Stimulated activated CD4-positive, alpha-beta T cell treated with anti-CD3 and anti-CD28 coated beads, Interleukin-4, amount 100 ng/mL, for 48 hours (primary cell): ENCODE measurements at places on chromosomes 1 and 21.

DNA sequence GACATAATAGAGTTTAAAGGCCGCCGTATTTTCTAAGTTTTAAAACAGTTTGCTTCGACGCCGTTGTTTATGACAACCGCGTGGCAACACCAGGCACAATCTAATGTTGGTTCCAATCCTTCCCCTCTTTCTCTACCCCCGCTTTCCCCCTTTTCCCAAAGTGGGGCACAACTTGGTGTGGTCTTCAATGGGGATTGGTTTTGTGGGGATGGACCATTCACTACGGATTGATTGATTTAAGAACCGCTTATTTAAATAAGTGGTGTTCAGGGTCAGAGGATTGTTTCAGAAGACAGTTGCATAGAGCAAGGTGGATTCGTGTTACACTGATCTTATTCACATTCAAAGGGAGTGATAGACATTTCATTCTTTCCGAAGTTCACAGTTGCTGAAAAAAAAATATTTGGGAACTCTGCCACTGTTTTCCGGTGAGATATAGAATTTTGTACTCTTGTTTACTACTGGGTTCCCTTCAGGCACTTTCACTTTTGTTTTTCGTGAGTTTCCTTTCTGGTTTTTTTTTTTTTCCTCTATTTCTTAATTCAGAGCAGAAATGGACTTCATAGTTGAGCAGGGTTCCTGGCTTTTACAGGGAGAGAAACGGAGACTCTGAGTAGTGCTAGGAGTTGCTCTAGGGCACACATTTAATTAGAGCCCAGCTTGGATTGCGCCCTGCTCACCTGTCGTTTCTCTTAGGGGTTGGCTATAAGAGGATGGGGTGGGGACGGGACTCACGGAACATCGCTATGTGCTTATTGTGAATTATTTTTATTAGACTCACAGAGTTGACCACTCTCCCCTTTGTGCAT is 79.6 kb upstream of the AK4 start:
- DNase-seq = no peak

DNA sequence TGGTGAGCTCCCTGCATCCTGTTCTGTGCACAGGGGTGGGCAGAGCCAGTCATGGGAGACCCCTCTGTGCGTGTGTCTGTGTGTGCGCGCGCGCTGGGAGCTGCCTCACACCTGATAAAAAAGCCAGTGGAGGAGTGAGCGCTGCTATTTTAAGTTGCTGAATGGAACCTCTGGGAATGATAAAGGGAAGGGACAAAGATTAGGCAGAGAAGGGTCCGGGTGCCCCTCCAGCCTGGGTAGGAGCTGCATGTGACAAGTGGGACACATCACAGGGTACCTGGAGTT is 847 bp downstream of the ADORA1 start:
- DNase-seq = no peak

- no peak for DNase-seq
Observed at GRCh38 chr21:9756677-9757076, 764.7 kb upstream of the TPTE start.

DNA sequence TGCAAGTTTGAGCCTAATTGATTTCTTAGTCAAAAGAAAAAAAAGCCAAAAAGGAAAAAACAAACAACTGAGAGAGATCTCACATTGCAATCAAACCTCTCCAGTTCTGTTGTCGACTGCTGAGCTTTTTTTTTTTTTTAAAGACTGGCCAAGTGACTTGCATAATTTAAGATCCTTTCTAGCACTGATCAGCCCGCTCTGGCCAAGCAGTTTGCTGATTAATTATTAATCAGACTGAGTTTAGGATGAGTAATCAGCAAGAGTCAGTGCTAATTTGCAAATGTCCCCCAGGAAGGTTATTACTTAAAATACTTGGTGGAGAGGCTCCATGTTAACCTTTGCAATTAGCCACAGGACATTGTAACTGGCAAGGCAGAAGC is 39.3 kb downstream of the HMGB4 start:
- no peak for DNase-seq

GRCh38 chr1:77202751-77203150 is 16.5 kb downstream of the PIGK start:
- DNase-seq = no peak

DNA sequence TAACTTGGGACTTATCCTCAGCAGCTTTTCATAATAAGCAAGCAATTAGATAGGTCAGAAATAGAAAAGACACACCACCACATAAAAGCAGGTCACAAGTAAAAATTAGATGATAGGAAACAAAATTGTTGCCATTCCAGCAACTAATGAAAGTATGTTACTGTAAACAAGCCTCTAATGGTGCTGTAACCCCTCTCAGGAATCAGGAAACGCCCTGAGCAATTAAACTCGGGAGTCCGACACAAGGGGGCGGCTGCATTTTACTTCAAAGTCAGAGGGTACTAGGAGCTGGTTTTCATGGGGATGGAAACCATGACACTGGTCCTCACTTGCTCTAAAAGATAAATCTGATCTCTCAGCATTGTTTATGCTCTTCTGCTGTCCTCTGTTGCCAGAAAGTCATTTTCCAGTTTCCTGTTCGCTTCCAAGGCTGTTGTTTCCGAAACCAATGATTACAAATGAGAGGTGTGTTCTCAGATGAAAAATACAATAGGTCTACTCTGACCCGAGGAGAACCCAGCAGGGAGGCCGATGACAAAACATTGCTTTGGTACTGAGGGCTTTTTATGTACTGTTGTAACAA is 93.4 kb downstream of the TGFBR3 start:
- DNase-seq = no peak

DNA sequence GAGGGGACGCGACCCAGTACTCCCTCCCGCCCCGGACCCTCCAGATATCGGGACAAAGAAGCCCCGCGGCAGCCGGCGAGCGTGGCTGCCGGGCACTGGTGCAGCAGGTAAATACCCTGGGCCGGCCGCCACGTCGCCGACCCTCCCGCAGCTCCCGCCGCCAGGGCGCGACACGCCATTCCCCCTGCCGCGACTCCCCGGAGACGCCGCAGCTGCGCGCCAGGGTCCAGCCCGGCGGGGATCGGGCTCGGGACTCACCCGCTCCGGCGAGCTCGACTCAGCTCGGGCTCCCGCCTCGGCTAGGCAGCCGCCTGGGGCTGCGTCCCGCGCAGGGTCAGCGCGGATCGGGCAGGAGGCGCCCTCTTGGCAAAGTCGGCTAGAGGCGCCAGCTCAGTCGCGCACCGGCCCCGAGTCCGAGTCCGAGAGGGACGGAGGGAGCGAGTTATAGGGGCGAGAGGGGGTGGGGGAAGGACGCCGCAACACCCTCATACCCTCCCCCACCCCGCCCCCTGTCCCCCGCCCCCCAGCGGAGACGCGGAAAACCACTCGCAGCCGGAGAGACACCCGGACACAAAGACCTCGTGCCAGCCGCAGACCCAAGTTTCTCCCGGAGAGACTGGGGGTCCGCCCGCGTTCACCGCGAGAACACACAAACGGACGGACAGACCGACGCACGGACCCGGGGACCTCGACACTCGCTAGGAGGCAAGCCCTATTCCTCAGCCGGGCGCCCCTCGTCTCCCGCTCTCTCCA is 985 bp downstream of the SYT6 start:
- DNase-seq = no peak

- DNase-seq = no peak
Observed at GRCh38 chr1:98044766-98045165, 123.9 kb upstream of the DPYD start.

- no peak for DNase-seq
Observed at GRCh38 chr1:201320168-201320788, 37.0 kb downstream of the PKP1 start.

- no peak for DNase-seq
Observed at GRCh38 chr1:201885531-201886075, 3.1 kb upstream of the SHISA4 start.

GRCh38 chr1:236497908-236498307 is 25.9 kb upstream of the LGALS8 start:
- DNase-seq = no peak

GRCh38 chr21:16194095-16194787 is 464.5 kb downstream of the USP25 start:
- DNase-seq = no peak

GRCh38 chr1:36239941-36240637 is 15.8 kb downstream of the THRAP3 start:
- no peak for DNase-seq

DNA sequence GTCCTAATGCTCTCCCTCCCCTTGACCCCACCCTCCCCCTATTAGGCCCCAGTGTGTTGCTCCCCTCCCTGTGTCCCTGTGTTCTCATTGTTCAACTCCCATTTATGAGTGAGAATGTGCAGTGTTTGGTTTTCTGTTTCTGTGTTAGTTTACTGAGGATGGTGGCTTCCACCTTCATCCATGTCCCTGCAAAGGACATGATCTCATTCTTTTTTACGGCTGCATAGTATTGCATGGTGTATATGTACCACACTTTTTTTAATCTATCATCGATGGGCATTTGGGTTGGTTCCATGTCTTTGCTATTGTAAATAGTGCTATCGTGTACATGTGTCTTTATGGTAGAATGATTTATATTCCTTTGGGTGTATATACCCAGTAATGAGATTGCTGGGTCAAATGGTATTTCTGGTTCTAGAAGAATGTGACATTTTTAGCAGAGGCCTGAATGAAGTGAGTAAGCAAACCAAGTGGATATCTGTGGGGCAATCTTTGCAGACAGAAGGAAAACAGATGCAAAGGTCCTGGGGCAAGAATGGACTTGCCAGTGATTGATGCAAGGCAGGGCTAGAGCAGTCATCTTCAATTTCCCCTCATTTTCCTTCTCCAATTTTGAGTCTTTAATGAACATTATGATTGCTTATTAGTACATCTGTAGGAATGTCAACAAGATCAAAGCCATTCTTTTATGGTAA is 50.2 kb downstream of the UBE4B start:
- DNase-seq = no peak

DNA sequence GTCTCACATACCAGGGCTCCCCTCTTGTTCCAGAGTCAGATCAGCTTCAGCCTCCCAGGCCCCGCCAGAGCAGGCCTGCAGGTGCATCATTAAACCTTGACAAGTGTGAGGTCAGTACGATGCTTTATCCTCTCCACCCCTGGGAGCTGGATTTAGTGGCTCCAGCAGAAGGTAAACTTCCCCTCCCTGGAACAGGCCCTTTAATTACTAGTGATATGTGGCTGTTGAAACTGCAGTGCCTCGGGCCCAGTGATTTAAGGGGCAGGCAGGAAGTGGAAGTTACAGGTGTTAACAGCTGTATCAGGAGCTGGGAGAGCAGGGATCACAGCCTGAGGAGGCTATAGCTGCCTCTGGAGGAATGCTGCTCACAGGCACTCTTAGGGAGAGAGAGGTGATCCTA is 132.4 kb upstream of the KLHDC7A start:
- DNase-seq = no peak

DNA sequence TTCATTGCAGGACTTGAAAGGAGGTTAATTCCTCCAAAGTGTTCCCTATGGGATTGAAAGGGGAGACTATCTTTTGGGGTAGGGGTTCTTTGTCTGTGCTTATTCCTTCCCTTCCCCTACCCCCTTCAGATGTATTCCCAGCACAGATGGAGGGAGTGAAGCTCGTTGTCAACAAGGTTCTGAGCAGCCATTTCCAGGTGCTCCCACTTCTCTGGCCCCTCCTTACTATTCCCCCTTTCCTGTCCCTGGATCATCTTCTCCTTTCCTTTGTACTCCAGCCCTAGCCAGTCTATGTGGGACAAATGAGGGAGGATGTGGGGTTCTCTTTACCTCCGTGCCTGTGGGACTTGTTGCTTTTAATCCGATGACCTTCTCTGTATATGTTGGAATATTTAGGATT is 899 bp downstream of the TOMM40L start:
- no peak for DNase-seq

DNA sequence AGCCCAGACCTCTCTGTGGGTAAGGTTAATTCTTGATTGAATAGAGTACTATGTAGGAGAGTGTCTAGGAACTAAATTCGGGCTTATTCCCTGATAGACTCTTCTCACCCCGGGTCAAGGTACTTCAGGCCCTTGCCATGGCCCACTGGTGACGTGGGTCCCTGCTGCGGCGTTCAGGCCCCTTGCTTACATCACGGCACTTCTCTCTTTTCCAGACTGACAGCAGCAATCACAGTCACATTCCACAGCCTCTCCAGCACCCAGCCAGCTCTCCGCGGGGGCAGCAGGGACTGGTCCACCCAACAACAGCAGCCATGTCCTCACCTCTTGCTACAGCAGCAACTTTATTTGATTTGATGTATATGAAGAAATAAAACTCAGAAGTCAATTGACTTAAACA is 401.2 kb upstream of the VAMP3 start:
- no peak for DNase-seq

DNA sequence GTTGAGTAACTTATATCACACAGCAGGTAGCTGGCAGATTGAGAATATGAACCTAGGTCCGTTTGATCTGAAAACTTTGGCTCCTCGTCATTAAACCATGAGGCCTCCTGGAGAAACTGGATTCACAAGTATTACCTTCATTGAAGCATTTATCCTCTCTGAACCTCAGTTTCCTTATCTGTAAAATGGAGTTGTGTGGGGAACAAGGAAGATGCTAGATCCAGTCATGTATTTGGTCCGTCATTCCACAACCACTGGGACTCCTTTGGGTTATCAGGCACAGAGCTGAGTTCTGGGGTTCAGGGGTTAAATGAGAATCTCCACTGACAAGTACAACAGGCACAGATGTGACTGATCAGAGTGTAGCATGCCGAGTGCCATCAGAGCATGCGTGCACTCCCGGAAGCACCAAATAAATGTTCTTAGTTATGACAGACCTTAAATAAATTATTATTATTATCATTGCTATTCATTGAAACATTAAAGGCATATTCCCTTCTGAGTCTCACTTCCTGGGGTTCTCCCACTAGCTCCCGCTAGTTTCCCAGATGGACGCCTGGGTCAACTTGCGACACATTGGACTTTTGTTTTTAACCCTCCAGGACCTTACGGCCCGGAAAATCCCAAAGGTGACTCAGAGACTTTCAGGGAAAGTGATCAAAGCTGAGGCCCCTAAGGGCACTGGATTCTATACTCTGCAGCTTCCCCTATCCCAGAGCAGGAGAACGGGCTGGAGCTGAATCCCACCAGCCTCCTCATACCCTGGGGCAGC is 130.6 kb downstream of the PLPP3 start:
- no peak for DNase-seq

DNA sequence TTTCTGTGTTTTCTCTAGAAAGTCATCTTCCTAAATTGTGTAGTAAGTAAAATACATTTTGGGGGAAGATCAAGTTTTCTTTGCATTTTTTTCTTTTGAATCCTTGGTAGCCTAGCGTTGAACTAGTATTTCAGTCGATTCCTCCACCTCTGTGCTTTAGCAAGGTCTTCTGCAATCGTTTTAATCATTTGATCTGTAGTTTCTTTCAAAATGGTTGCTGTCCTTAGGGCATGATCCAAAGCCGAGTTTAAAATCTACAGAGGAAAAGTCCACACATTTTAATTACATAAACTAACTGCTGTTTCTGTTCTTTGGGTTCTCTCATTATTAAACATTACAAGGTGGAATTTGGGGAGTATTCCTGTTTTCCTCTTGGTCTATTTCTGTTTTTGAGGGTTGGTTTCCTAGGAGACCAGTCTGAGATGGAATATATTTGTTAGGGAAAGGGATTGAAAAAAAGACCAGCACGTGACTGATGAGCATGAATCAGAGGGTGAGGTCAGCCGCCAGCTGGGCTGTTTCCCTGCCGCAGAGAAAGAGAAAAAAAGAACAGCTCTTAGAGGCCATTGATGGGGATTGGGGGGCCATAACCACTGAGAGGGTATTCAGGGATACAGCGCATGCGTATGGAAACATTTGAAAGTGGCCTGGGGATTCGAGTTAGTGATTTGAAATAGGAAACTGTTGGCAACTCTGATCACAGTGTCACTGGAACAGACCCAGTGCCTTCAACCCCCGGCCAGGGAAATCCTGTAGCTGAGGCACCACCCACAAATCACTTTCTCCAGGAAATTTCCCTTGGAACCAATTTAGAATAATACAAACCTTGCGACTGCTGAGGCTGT is 40.6 kb downstream of the AKNAD1 start:
- no peak for DNase-seq
